ENCODE measurements at places on chromosomes 7 and 10.

DNA sequence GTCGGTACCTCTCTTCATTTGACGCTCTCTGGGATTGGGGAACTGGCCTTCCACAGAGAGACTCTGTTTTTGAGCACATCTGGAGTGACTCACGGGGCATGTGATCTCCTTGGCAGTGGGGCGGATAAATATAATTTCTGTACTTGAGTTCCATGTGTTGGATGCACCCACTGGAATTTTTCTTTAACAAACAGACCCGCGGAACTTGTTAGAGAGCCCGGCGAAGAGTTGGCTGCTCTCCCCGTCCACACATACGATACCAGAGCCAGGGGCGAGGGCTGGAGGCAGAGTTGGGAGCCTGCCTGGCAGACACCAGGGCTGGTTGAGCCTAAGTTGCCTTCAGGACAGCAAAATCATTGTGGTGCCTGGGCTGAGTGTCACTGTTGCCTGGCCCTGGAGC, at the start of gene FAM180A:
TSS of gene FAM180A (minus strand) at position 44 of the 400 bp plus-strand sequence. CDS start 233 bp downstream, outside the sequence.
- no peak for DNase-seq

GRCh38 chr10:93503075-93503474, 6.7 kb downstream of the CEP55 start:
- DNase-seq = no peak

GRCh38 chr10:99770408-99771045, 11.9 kb upstream of the ABCC2 start:
- no peak for DNase-seq

DNA sequence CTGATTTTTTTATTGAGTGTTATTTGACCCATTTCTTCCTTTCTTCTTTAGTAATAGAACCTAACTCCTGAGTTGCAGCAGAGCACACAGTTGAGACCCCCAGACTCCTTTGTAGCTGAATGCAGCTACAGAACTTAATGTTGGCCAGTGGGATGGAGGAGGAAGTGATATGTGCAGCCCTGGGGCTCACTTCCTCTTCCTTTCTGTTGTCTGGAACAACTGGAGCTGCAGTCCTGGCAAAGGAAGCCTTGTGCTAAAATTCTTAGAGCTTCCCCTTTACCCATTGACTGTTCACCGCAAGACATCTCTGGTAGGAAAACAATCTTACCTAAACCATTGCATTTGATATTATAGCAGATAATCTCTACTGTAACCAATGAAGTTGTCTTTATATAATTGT, 86.6 kb downstream of the ITGB8 start:
- DNase-seq = no peak

- no peak for DNase-seq
These were observed 33.8 kb upstream of the ICA1 start for GRCh38 chr7:8295638-8296361.

DNA sequence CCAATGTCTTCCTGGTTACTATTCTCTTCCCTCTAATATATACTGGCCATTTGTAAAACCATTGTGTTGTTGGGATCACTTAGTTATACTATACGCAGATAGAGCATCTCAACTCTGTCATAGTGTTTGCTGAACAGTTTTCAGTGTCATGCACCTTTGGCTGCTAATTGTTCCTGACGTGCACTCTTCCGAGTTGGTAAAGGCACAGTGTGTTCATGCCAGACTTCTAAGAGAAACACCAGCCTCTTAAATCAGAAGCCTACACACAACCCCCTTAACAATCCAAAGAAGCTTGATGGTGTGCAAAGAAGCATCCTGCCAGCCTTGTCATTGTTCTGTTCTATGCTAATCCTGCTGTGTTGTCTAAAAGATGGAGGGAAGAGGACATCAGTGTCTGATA, 131.1 kb downstream of the MAPK8 start:
- DNase-seq = no peak

- DNase-seq = no peak
These were observed 80.8 kb upstream of the LEP start for GRCh38 chr7:128160296-128160695.

GRCh38 chr7:29401769-29402168, 161.9 kb upstream of the PRR15 start:
- no peak for DNase-seq

- no peak for DNase-seq
These were observed 133.3 kb upstream of the MGMT start for GRCh38 chr10:129333706-129334105.

DNA sequence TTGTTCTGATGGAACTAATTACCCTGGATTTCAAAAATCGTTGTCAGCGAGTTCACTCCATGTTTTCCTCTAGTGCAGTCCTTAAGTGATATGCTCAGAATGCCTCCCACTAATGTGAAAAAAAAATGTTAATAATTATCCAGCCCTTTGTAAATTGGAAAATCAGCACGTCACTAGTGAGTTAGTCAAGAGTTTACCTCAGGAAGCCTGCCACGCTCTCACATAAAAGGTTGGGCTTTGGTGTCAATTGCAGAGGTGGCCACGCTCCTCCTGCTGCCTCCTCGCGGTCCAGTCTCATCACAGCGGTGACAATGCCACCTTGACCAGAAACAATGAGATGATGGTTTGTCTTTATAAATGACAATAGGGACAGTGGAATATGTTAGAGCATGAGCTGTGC, 22.5 kb downstream of the UPP1 start:
- DNase-seq = no peak

- no peak for DNase-seq
These were observed 35.3 kb upstream of the BET1 start for GRCh38 chr7:94039368-94040035.

- DNase-seq = no peak
These were observed 3.4 kb downstream of the TCF7L2 start for GRCh38 chr10:112953174-112954159.

- no peak for DNase-seq
These were observed 242.3 kb downstream of the GLI3 start for GRCh38 chr7:41994746-41995110.

- DNase-seq = no peak
These were observed 49.1 kb downstream of the STAM start for GRCh38 chr10:17693009-17693408.

DNA sequence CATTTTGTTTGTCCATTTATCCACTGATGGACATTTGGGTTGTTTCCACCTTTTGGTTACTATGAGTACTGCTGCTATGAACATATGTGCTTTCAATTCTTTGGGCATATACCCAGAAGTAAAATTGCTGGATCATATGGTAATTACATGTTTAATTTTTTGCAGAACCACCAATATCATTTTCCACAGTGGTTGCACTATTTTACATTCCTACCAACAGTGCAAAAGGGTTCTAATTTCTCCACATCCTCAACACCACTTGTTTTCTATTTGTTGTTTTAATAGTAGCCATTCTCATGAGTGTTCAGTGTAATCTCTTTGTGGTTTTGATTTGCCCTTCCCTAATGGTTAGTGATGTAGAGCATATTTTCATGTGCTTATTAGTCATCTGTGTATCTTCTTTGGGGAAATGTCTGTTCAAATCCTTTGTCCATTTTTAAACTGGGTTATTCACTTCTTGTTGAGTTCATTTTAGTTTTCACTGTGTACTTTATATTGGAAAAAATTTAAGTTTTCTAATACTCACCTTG, 101.9 kb downstream of the HIBADH start:
- no peak for DNase-seq

DNA sequence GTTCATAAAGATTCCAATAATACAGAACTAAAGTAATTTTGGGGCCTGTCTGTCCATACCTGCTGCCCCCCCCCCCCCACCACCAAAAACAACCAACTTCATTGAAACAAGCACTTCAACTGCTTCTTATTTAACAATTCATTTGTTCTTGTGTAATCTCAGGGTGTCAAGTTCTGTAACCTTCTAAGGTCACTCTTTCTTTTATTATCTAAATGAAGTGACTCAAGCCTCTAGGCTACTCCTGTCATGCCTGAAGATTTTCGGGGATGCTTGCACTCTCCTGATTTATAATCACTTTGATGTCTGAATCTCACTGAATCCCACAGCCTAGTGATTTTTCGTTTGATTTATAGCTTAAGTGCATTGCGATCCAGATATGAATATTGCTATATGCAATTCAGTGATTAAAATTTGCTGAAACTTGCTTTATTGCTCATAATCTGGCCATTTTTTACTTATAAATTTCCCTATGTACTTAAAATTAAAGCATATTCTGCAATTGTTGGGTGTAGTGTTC, 27.2 kb downstream of the GARIN1A start:
- DNase-seq = no peak

DNA sequence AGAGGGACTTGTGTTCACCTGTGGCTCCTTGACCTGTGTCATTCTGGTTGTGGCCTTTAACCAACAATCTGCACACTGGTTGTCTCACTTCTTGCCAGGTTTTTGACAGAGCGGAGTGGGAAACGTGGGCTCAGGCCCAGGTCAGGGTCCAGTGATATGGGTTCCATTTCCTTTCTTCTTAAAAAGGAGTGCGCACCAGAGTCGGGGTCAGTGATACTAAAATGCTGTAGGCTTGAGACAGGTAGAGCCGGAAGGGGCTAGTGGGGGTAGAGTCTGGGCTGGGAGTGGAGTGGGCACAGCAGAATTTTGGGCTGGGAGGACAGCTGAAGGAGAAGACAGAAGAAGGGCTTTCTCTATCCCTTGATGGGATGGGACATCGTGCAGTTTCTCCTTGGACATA, 61.2 kb downstream of the SH2D4B start:
- DNase-seq = no peak

DNA sequence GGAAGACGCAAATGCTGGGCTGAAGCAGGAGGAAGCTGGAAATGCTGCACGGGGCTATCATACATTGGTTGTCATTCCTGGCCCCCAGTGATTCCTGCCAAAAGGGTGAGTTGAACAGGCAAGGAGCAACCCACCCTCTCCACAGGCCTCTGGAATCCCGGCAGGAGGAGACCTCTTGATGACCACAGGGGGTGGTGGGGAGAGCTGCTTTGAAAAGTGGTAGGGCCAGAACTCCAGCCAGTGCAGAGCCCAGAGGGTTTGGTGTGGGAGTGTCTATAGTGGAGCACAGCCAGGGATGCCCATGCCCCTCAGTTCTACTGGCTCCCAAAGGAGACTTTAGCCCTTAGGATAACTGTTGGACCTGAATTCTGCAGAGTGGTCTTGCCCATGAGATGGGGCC, 89.2 kb downstream of the SAMD9 start:
- no peak for DNase-seq

- no peak for DNase-seq
These were observed 151.5 kb upstream of the PDE1C start for GRCh38 chr7:32221736-32222135.

DNA sequence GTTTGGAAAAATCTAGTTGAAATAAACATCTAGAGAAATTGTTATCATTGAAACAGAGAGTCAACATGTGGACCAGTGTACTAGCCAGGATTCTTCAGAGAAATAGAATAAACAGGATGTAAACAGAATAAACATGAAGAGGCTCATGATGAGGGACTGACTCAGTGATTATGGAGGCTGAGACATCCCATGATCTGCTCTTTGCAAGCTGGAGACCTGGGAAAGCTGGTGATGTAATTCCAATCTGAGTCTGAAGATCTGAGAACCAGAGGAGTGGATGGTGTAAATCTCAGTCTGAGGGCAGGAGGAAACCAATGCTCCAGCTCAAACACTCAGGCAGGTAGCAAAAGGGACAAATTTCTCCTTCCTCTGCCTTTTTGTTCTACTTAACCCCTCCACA, 62.9 kb upstream of the FAM180A start:
- DNase-seq = no peak

GRCh38 chr10:4191354-4191753, 406.3 kb upstream of the KLF6 start:
- DNase-seq = no peak

- no peak for DNase-seq
These were observed 473.0 kb downstream of the PLXDC2 start for GRCh38 chr10:20289070-20289828.

DNA sequence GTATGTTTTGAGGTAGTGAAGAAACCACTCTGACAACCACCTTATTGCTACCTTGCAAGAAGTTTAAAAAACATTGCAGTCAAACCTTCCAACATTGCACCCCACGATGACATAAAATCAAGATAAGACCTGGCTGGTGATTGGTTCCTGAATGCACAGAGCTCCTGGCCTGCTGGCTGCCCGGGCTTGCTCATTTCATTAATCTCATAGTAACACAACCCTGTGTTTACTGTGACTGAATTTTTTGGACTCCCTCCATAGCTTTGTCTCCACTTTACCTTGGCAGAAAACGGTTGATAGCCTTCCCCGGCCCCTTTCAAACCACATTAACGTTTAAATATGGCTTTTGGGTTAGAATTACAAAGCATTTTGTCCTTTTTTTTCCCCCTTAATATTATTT, 27.5 kb downstream of the VWA2 start:
- DNase-seq = no peak

GRCh38 chr7:151240942-151241754, 7.3 kb downstream of the SMARCD3 start:
- no peak for DNase-seq

DNA sequence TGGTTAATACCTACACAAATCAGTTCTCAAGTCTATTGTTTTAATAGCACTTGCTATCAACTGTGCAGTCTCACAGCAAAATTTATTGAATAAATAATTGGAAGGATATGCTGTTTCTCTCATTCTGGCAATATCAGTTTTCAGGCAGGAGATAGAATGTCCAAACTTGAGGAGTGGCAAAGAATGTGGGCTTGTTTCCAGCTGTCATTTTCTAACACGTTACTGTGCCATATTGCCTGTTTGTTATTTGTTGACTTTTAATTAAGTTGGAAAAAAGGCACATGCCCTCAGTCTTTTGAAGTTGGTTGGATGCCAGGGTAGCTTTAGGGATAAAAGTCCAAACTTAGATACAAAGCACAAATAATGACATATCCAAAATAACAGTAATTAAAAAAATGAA, 52.2 kb downstream of the MAGI2 start:
- no peak for DNase-seq

DNA sequence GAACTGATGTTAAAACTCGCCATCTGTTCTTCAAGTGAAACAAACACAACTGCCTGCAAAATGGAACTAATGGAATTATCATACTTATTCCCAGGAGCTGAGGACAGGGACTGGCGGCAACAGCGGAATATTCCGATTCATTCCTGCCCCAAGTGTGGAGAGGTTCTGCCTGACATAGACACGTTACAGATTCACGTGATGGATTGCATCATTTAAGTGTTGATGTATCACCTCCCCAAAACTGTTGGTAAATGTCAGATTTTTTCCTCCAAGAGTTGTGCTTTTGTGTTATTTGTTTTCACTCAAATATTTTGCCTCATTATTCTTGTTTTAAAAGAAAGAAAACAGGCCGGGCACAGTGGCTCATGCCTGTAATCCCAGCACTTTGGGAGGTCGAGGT, 24.7 kb upstream of the MCM10 start:
- DNase-seq = no peak

DNA sequence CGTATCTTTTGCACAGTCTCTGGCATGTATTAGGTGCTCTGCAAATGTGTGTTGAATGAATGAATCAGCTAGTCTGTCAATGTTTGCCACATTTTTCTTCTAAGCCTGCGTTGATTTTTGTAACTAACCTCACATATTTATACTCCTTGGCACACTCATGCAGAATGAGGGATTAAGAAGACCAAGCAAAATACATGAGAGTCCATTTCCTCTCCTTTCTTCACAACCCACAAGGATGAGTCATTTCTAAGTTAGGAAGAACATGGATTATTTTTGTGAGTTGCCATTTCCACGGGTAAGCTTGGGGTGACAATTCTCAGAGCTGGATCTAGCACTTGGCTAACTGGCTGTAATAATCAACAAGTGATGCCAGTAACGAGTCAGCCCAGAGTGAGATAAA, 158.8 kb downstream of the TWIST1 start:
- no peak for DNase-seq

Data from stimulated activated CD8-positive, alpha-beta memory T cell treated with anti-CD3 and anti-CD28 coated beads, Interleukin-4, amount 100 ng/mL, for 1 hour (primary cell).